ENCODE measurements at places on chromosomes 2 and 18.

GRCh38 chr18:11981192-11981542 is at the start of gene IMPA2:
Gene IMPA2, plus strand, starts transcription at chr18:11981507. Its CDS starts 163 bp downstream, at chr18:11981670.
- DNase-seq, result no peak

- peak; percentile 70 for DNase-seq
These were observed 57.1 kb downstream of the ZFP36L2 start for GRCh38 chr2:43169099-43169945.

- no peak for DNase-seq
These were observed 23.0 kb downstream of the INPP4A start for GRCh38 chr2:98467652-98468051.

DNA sequence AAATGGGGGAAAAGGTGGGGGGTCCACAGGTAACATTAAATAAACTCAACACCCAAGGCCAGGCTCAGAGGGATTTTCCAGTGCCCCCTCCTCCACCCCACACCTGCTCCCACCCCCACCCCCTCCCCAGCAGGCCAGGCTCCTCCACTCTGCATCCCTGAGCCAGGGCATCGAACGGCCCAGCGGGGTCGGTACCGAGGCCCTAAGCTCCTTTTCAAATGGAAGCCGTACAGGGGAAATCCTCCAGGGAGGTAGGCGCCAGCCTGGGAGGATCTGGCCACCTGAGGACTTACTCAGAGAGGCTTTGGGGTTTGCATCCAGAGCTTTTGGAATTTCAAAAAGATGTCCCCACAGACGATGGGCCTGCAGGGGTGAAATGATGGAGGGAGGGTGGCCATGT is 46.5 kb downstream of the ZFP36L2 start:
- no peak for DNase-seq

DNA sequence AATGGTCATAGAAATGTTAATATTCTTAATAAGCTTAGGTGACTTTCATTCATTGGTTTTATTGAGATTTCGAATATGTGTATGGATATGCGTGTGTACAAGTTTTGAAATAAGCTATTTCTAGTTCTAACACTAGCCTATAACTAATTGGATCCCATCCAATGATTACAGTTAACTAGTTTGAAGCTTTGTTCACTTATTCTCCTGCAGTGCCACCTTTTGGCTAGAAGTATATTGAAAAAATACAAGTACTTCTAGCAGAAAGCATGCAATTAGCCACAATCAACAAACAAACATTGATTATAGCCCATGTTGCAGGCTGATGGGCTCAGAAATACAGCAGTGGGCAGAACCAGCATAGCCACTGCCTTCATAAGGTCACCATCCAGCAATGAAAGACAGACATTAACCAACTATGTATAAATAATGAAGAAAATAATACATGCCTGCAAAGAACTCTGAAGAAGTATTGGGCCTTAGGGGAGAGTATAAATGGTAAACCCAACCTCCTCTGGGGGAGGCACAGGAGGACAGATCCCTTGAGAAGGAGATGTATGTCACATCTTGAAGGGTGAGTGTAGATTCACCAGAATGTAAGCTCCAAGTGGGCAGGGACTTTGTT is 5.1 kb upstream of the PIEZO2 start:
- peak; percentile 54 for DNase-seq
